Stimulated activated naive B cell treated with anti-CD40 and anti-IgM and Interleukin-4, amounts not matched to agents 10 μg/mL and 1 μg/mL and 100 μg/mL, for 72 hours (primary cell): ENCODE measurements at places on chromosomes 4 and X.

DNA sequence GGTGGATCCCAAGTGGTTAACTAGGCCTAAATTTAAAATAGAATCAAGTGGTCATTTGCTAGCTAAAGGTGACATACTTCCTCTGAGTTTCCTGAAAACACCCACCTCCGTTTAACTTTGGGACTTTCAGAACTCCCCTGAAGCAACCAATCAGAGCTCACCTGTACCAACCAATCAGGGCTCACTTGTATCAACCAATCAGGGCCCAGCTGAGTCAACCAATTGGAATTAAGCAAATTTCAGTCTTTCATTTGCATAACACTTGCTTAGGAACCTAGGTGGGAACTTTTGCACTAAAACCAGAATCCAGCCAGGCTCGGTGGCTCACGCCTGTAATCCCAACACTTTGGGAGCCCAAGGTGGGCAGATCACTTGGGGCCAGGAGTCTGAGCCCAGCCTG is 15.9 kb downstream of the GPC4 start:
- DNase-seq = no peak

GRCh38 chr4:113331811-113332210 is 282.4 kb downstream of the ANK2 start:
- no peak for DNase-seq

DNA sequence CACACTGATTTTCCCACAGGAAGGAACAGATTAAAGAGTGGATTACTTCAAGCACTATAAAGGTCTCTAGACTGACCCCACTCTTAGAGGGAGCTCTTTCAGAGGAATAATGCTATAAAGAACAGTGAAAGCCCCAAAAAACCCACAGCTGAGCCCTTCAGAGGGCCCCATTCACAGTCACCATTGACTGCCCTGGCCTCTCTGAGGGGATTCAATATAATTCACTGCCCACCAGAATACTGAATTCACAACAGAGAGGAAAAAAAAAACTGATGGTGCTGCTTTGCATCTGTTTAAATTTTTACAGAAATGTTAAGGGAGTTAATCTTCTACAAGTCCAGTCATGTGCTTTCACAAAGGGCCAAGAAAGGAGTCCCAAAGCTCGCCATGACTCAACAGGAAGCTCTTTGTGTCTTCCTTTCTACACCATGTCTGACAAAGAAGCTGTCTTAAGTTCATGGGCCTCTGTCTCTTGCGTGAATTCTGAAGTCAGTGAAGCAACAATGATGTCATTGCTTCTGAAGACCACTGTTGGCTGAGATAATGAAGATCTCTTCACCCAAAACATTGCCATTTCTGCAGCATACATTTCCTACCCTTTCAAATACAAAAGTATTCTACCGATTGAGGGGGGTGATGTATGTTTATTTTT is 174.9 kb downstream of the ADAMTS3 start:
- DNase-seq = no peak

DNA sequence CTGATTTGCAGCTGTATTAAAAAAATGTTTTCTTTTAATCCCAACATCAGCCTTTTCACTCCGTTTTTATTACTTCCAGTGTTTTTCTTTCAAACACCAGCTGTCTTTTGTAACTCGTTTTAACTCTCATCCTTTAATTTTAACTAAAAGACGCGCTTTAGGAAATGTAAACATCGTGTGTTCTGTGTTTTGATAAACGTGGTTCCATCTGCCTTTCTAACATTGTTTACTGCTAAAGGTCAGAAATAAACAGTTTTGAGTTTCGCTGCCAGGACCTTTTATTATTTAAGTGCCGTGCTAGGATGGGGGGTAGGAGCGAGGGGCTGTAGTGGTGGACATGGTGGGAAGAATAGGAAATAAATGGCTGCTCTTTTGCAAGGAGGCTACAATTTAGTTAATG is 1.5 kb downstream of the N4BP2 start:
- DNase-seq = no peak

GRCh38 chr4:57043347-57044251 is 64.9 kb downstream of the POLR2B start:
- no peak for DNase-seq

GRCh38 chr4:13892739-13893105 is 265.2 kb upstream of the BOD1L1 start:
- DNase-seq = no peak

GRCh38 chr4:26819026-26819425 is 41.6 kb upstream of the STIM2 start:
- DNase-seq = no peak

- DNase-seq = no peak
These were observed 389.0 kb upstream of the ZFP42 start for GRCh38 chr4:187606581-187606980.

DNA sequence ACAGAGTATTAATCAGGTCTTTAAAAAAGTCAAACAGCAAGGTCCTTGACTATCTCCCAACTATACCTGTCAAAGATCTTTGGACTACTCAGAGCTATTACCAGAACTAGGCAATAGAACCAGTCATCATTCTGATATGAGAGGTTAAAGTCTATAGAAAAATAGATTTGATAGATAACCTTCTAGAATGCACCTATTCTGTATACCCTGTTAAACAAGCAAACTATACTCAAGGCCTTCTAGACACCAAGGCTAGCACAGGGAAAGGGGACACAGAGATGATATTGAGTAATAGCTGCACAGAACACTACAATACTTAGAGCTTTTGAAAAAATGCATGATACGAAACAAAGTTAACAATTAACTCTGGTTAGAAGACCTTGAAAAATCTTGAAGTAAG is 149.5 kb downstream of the NR3C2 start:
- DNase-seq = no peak

DNA sequence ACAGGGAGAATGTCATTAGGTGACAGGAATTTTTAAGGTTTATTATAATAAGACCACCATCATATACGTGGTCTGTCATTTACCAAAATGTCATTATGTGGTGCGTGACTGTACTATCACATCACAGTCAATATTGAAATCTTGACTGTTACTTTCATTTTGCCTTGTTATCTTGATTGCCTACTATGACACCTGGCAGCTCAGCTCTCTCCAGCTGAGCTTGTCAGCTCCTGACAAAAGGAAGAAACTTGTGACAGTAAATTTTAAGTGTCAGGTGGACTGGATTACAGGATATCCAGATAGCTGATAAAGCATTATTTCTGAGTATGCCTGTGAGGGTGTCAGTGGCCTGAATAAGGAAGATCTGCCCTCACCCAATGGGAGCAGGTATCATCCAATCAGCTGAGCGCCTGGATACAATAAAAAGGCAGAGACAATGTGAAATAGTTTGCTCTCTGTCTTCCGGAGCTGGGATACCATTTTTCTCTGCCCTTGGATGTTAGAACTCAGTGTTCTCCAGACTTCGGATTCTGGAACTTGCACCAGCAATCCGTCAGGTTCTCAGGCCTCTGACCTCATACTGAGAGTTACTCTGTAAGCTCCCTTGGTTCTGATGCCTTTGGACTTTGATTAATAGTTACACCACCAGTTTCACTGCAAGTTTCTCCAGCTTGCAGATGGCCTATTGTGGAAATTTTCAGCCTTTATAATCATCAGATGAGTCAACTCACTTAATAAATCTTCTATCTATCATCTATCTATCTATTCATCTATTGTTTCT is 1454.7 kb upstream of the IGFBP7 start:
- no peak for DNase-seq

DNA sequence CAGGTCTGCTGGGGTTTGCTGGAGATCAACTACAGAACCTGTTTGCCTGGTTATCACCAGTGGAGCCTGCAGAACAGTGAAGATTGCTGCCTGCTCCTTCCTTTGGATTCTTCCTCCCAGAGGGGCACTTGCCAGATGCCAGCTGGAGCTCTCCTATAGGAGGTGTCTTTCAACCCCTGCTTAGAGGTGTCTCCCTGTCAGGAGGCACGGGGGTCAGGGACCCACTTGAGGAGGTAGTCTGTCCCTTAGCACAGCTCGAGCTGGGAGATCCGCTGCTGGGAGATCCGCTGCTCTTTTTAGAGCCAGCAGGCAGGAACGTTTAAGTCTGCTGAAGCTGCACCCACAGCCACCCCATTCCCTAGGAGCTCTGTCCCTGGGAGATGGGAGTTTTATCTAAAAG is 1806.3 kb upstream of the ADGRL3 start:
- DNase-seq = no peak

- no peak for DNase-seq
These were observed 100.8 kb upstream of the TENM3 start for GRCh38 chr4:182142176-182143085.

- DNase-seq = no peak
These were observed 160.8 kb downstream of the NAA11 start for GRCh38 chr4:79164907-79165610.

DNA sequence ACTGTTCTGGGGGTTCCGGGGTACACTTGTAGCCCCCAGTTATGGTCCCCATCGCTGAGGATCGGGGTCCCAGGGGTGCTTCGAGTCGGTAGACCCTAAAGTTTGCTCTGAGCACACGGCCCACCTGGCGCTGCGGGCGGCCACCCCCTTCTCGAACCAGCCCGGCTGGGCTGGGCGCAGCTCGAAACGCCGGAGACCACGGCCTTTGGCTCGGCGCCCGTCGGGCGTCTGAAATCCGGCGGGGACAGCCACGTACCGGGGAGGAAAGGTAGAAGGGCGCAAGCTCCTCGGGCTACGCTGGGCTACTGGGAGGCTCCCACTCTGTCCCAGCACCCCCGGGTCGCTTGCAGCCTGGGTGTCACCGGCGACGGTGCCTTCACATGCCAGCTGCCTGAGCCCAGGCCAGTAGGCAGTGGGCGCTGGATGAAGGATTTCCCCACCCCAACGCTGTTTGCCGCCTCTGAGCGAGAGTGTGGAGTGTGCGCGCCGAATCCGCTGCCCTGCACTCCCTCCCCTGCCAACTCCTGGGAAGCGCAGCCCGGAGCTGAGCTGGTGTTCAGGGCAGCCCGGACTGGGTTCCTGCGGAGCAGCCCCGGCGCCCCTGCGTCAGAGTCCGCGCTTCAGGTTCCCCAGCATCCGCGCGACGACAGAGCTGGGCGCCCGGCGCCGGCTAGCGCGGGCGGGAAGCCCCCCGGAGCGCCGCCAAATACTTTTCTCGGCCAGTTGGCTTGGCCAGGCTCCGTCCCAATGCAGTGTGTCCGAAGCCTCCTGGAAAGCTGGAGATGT is 637 bp downstream of the MAMLD1 start:
- DNase-seq = no peak

DNA sequence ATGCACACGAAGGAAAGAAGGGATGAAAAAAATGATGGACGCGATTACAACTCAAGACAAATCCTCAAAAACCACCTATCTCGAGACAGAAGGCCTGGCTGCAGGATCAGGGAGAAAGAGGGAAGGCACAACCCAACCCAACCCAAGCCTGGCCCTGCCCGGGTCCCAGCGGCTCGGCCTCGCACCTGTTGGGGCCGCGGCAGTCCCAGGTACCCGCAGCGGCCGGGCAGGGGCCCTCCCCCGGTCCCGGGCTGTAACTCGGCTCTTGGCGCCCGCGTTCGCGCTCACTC is 464 bp downstream of the RASGEF1B start:
- DNase-seq = no peak

- no peak for DNase-seq
These were observed 11.2 kb upstream of the SCRG1 start for GRCh38 chr4:173410079-173410478.

- no peak for DNase-seq
These were observed 18.0 kb upstream of the OCIAD1 start for GRCh38 chr4:48812866-48813265.

DNA sequence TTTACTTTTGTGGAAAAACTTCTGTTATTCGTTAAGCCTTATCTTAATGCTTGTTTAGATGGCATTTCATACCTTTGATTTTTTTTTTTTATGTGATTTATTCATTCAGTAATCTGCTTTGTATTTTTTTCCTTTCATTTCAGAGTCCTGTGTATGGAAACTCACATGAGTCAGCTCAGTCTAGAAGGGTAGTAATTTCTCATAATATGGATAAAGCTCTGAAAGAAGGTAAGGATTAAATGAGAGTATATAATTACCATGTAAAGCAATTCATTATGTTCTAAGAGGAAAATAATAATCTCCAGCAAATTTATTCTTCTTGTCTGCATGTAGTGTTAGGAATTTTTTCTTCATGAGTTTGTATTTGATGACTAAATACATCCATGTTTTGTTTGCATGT is 37.8 kb downstream of the SNX25 start:
- no peak for DNase-seq

DNA sequence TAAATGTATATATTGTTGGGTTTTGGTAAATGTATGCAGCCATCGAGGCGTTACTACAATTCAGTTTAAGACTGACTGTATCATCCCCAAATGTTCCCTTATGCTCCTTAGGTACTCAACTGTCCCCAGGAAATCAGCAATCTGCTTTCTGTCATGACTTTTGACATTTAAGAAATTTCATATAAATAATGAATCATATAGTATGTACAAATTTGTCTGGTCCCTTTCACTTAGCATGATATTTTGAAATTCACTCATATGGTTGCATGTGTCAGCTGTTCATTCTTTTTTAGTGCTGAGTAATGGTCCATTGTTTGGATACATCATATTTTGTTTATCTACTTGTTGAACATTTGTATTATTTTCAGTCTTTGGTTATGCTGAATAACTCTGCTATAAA is 218.8 kb downstream of the C4orf33 start:
- DNase-seq = no peak

DNA sequence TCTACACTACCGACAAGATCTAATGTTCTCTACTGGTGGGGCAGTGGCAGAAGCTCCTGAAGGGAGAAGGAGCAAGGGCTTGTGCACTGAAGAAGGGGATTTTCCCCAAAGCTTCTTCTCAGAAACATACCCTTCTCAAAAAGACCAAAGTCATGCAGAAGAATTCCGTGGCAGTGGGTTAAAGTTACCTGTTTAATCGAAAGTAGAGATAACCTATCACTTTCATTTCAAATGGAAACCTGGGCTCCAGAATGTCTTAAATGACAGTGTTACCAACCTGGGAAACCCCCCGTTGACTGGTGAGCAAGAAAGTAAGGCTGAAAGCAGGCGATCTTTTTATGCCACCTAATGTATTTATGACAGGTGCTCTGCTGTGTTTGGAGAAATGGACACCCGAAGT is 92.5 kb upstream of the TEX13D start:
- peak; percentile 6 for DNase-seq

DNA sequence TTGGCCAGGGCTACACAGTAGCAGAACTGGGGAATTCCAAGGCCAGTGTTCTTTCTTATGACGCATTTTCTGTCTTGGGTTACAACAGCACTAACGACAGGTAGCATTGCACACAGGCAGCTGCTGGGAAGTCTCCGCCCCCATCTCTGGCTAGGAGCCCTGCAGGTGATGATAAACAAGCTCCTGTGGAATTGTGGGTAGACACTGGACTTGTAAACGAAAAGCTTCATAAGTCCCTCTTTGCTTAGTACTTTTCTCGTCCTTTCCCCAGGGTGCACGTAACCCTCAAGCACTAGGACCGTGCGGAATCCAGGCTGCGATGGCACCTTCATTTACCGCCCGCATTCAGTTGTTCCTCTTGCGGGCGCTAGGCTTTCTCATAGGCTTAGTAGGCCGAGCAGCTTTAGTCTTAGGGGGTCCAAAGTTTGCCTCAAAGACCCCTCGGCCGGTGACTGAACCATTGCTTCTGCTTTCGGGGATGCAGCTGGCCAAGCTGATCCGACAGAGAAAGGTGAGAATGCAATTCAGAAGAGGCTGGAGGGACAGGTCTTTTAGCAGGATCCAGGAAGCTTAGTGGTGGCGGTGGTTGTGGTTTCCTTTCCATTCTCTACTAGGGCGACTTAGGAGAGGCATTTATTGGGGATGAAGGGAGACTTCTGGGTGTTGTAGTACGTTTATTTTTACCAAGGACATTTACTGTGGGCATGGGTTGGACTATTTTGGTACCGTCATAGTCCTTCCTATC is at the start of gene FAAH2:
FAAH2 (plus strand) TSS at position 200 of the 745 bp plus-strand sequence; CDS start at position 320, 120 bp downstream.
- DNase-seq = no peak

GRCh38 chr4:70930530-70931256 is 28.5 kb downstream of the MOB1B start:
- no peak for DNase-seq

- no peak for DNase-seq
These were observed 62.4 kb downstream of the APOO start for GRCh38 chrX:23845351-23845817.
